Endothelial cell of umbilical vein (primary cell): ENCODE measurements at places on chromosomes 6 and 20. TPM values are rescaled to one million over a fixed set of nuclear protein-coding genes. Genes with fewer than 3 reads are reported as not detected.

EFCAB8 gene
- 0.31 and 0.60 TPM in 2 replicates for total RNA-seq

APCDD1L gene
- total RNA-seq: 0.88 and 1.4 TPM in 2 replicates

- DNase-seq: no peak
These were observed 509.3 kb upstream of the MAN1A1 start for GRCh38 chr6:119858901-119859300.

GRCh38 chr6:148723484-148723883 lies 23.3 kb upstream of the UST start:
- DNase-seq: no peak
